BE2C (cell line): ENCODE measurements at places on chromosomes 13 and 19.
A peak's percentile ranks its signal among the peaks of the same experiment; 100 is the strongest.

GRCh38 chr13:48901781-48902180, 73.9 kb upstream of the FNDC3A start:
- no peak for DNase-seq

GRCh38 chr19:17829855-17830566, 8.7 kb upstream of the INSL3 start:
- DNase-seq: peak; percentile 84

GRCh38 chr19:1288833-1289685, 3.4 kb downstream of the EFNA2 start:
- no peak for DNase-seq

GRCh38 chr13:71583581-71583980, 283.4 kb downstream of the DACH1 start:
- DNase-seq: no peak

DNA sequence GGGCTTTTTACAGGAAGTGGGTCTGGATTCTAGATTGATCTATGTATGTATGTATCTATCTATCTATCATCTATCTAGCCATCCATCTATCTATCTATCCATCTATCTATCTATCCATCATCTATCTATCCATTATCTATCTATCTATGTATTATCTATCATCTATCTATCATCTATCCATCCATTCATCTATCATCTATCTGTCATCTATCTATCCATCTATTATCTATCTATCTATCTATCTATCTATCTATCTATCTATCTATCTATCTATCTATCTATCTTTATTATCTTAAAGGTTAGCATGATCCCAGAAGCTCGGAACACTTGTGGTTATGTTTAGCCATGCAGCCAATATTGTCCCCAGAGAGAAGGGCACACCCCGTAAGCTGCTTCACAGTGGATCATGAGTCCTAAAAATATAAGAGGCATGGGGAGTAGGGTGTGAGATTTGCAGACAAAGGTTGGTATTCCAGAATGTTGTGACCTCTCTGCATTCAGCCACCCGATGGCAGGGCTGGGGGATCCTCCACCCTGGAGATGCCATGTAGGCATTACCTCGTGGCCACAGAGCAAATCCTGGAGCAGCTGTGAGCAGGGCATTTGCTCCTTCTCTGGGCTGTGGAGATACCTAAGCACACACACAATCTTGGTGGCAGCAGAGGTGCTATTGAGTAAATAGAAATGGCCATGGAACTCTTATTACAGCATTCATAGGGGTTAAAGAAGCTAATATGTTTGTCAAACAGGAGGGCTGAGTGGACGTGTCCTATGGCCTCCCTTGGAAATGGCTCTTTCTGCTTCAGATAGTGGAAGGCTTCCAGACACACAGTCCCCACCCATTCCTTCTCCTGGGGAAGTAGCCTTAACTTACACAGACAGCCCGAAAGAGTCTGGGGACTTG, 310.0 kb upstream of the TSHZ3 start:
- DNase-seq: no peak

- DNase-seq: no peak
Measured at GRCh38 chr19:28607066-28607583, 605.8 kb downstream of the UQCRFS1 start.
